Progenitor cell of endocrine pancreas (in vitro differentiated cells): ENCODE measurements at places on chromosomes 16 and 17. TPM values are rescaled to one million over a fixed set of nuclear protein-coding genes. Genes with fewer than 3 reads are reported as not detected.

The SOCS3 gene
- 5.4 and 5.8 TPM in 2 replicates for total RNA-seq

The NUPR1 gene
- not detected in 2 replicates for total RNA-seq

DNA sequence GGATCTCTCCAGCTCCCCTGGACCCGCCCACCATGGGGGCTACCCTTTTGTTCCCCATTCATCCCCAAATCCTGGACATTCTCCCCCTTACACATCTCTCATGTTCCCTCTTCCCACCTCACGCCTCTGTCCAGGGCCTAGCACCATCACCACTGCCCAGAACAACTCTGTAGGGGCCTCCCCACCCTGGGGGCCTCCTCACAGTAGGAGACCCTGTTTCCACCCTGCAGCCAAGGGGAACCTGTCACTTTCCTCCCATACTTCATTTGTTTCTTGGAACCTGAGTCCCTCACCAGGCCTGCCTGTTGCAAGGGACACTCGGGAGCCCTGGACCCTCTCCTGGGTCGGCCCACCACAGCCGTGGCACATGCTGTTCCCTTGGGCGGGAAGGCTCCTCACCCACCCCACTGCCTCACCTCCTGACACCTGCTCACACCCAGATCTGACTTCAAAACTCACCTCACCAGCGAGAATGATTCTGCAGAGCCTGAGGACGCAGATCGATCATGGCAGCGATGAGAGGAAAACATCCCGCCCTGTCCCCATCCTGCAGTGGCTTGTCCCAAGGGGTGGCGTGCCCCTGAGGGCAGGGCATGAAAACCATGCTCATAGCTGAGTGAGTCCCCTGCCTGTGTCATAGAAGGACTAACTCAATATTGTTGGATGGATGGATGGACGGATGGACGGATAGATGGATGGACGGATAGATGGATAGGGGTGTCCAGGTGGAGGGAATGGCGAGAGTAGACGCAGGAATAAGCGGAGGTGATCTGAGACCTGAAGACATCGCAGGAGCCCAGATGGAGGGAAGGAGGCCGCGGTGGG is 6.8 kb upstream of the RASD1 start:
- no peak overlapping the region for H3K27ac ChIP-seq
- no peak overlapping the region for H3K4me3 ChIP-seq
- no peaks in the 10 kb centered on the region for H3K36me3 ChIP-seq
- H3K27me3 ChIP-seq, result peaks cover 11% of the 10 kb centered on the region
- DNase-seq, result no peak

GRCh38 chr16:15954814-15955151 is 5.4 kb downstream of the ABCC1 start:
- H3K27ac ChIP-seq, result no peak overlapping the region
- no peaks in the 10 kb centered on the region for H3K27me3 ChIP-seq
- H3K4me3 ChIP-seq, result no peak overlapping the region
- peaks cover 1% of the 10 kb centered on the region for H3K36me3 ChIP-seq
- H3K4me1 ChIP-seq, result peaks cover 11% of the 10 kb centered on the region

GRCh38 chr17:59105852-59106462 is 723 bp downstream of the TRIM37 start:
- peaks cover 7% of the 10 kb centered on the region for H3K36me3 ChIP-seq
- H3K4me3 ChIP-seq, result peak overlapping the region; percentile 94
- peak; percentile 28 for DNase-seq
- peaks cover 11% of the 10 kb centered on the region for H3K4me1 ChIP-seq
- H3K27me3 ChIP-seq, result no peaks in the 10 kb centered on the region

DNA sequence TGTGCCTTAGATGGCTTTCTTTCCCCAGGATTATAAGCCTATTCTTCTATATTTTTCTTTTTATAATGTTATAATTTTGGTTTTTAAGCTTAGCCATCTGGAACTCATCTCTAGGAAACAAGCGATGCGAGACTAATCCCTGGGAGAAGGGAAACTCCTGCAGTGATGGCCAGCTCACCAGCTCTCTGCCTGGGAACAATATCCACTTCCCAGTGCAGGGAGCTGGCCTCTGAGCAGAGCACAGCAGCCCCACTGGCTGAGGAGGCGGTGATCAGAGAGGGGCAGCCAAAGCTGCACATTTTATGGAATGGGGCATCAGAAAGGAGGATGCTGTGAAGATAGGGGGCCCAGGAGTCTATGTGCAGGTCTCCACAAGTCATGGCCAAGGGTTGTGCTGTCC is 183.3 kb downstream of the LGALS9B start:
- H3K4me3 ChIP-seq, result no peak overlapping the region
- DNase-seq, result no peak
- H3K27me3 ChIP-seq, result no peaks in the 10 kb centered on the region

- no peak for DNase-seq
- no peaks in the 10 kb centered on the region for H3K36me3 ChIP-seq
- no peaks in the 10 kb centered on the region for H3K4me1 ChIP-seq
These were observed 390.0 kb upstream of the TNRC6C start for GRCh38 chr17:77568540-77568939.

DNA sequence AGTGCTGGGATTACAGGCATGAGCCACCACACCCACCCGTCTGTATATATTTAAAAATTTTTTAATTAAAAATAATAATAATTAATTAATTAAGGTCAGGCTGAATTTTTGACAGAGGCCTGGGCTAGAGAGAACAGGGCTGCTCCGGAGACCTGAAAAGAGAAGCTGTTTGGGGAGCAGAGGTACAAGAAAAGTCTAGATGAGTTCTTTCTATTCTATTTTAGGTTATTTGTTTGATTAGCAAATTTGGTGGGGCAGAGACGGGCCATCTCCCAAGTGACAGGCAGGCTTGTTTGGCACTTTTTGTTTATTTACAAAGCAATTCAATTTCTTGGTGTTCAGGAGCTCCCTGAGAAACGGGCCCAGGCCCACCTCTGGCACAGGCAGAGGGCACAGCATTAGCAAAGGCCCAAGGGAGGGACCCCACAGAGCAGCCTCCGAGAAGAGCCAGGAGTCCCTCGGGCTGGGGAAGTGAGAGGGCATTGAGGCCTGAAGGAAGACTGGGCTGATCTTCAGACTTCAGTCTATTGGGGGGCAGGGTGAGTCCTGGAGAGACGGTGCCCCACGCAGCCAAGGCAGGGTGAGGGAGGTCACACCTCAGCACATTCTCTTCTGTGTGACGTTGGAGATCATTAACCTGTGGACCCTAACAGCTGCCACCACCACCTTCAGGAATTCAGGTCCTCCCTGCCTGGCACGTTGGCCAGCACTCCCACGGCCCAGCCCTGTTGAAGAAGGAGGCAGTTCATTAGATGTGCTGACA is 10.8 kb upstream of the RIPOR1 start:
- DNase-seq, result no peak
- H3K4me3 ChIP-seq, result no peak overlapping the region
- H3K4me1 ChIP-seq, result peaks cover 8% of the 10 kb centered on the region
- H3K36me3 ChIP-seq, result no peaks in the 10 kb centered on the region
- H3K27me3 ChIP-seq, result peaks cover 14% of the 10 kb centered on the region
- H3K27ac ChIP-seq, result no peak overlapping the region

GRCh38 chr16:11915114-11915643 is 577 bp downstream of the GSPT1 start:
- peaks cover 3% of the 10 kb centered on the region for H3K36me3 ChIP-seq
- peaks cover 35% of the 10 kb centered on the region for H3K4me1 ChIP-seq
